ENCODE measurements at places on chromosomes 2 and 18. TPM values are rescaled to one million over a fixed set of nuclear protein-coding genes. Genes with fewer than 3 reads are reported as not detected.
A peak's percentile ranks its signal among the peaks of the same experiment; 100 is the strongest.

The HOXD8 gene
- 13.4 TPM for total RNA-seq

The ASNSD1 gene
- total RNA-seq = 151 TPM

The PTRHD1 gene
- total RNA-seq = 32.1 TPM

The DGKD gene
- total RNA-seq = 8.9 TPM

The SLC23A3 gene
- not detected for total RNA-seq

The WDCP gene
- 10.6 TPM for total RNA-seq

The ZNF892 gene
- total RNA-seq = 0.74 TPM

- no peak for DNase-seq
Measured at GRCh38 chr2:46563186-46563585, 83.8 kb downstream of the TMEM247 start.

- no peak for DNase-seq
Measured at GRCh38 chr2:216217904-216218260, 108.7 kb downstream of the XRCC5 start.

DNA sequence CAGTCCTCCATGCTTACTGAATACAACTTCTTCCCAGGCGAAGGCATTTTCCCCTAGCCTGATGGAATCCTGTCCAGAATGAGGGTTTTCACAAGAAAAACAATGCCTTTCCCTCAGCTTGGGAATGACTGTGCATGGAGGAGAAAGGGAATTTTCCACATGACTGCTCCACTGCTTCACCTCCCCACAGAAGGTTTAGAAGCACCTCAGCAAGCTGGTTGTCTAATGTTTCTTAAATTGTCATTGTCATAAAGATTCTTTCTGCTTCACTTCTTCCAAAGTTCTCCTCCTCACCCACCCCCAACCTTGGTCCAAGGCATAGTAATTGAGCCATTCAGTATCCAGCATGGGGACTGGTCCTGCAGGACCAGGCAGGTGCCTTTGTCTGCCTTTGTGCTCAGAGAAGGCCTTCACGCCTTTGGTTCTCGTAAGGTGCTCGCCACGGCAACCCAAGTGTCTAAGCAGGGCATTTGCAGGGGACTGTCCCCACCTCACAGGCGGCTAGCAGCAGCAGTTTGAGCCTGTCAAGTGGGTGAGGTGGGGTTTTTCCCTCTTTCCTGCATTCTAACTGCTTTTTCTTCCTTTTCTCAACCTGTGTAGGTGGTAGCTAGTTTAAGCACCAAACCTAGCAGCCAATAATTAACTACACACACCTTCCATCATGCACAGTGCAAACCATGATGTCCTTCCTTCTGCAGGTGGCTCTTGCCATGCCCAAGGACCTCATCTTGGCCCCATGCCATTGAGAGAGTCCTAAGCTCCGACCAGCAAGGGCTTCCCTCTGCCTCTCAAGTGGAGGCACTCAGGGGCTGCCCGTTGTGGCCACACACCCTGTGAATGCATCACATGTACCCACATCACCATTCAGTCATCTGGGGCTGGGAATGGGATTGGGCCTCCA lies 65.7 kb upstream of the BCL2L11 start:
- no peak for DNase-seq

DNA sequence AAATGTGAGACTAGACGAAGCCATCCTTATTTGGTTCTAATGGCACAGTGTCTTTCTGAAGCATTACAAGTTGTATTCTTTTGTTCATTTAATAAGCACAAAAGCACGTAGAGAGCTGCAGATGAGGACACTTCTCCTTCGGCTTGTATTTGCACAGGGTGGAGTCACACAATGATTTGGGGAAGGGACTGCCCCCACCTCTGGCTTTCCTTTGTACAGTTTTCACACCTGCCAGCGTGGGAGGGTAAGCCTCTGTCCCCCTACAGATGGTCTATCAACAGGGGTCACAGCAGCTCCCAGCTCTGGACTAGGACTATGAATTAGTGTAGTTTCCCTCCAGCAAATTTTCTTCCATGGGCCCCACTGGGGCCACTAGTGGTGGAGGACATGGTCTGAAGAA lies 108.2 kb upstream of the KLHL14 start:
- DNase-seq = no peak

DNA sequence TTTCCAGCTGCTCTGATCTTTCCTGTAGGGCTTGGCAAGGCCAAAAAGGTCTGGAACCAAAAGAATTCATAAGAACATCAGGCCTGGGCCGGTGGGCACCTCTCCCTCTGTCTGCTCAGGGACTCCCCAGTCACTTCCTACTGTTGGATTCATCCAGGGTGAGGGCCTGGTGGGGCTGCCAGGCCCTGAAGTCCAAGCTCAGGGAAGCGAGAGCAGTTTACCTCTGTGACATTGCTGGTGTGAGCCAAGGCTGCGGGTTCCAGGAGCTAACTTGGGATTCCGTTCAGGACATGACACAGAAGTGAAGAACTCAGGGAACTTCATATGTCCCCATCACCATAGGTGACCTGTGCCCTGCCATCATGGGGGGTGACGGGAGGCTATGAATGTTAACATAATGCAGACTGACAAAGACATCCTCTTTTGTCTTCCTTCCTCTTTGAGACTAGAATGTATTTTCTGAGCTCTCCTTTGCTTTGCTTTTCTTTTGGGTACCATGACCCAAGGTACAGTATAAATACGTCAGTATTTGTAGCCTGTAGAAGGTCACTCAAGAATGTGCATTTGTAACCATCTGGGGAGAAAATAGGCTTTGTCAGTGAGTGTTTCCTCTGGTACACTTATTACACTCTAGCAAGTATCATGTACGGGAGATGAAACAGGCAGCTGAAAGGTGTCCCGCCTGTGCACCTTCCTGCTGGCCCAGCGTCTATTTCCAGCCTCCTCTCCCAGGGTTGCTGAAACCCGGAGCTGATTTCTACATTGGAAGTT lies 130.5 kb upstream of the SLC1A4 start:
- DNase-seq = no peak

GRCh38 chr2:25903216-25903776 lies 25.0 kb upstream of the ASXL2 start:
- DNase-seq = no peak

- DNase-seq = no peak
Measured at GRCh38 chr2:53096351-53096750, 671.3 kb upstream of the CHAC2 start.

- DNase-seq = peak; percentile 57
Measured at GRCh38 chr2:114127372-114127771, 237.5 kb downstream of the ACTR3 start.

- no peak for DNase-seq
Measured at GRCh38 chr18:11526675-11527074, 82.7 kb upstream of the SLC35G4 start.

GRCh38 chr2:5076599-5076998 lies 615.6 kb upstream of the SOX11 start:
- no peak for DNase-seq

DNA sequence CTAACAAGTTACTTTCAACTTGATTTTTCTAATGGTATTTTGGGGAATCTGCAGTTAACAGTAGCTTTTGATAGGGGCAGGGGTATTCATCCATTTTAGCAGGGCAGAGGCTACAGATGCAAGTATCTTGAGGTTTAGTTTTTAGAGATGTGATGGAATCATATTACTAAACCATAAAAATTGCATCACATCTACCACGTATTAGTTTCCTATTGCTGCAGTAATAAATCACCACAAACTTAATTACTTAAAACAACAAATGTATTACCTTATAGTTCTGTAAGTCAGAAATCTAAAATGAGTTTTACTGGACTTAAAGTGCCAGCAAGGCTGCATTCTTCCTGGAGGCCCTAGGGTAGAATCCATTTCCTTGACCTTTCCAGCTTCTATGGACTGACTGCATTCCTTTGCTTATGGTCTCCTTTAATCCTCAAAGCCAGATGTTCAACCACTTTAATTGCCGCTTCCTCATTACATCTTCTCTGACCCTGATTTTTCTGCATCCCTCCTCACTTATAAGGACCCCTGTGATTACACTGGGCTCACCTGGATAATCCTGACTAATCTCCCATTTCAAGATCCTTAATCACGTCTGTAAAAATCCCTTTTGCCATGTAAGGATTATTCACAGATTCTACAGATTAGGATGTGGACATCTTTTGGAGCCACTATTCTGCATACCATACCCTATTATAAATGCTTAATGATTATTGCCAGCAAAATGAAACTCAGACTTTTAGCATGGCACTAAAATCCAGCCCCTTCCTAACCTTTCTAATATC lies 21.9 kb upstream of the EXOC6B start:
- DNase-seq = no peak

DNA sequence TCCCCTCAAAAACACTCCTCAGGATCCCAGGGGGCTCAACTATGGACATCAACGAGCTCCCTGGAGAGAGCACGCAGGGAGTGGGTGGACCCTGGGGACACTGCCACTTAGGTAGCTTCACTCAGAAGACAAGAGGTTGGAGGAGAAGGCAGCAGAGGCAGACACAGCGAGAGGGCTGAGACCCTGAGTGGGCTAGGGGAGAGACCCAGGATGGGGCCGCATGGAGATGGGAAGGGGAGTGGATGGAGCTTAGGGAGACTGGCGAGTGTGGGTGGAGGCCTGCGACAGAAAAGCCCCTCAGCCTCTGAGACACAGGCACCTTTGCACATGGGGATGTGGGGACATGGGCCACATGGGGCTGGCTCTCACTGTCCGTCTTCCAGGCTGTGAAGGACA lies 70.9 kb downstream of the ASB1 start:
- no peak for DNase-seq

GRCh38 chr2:127577208-127577475 lies 41.7 kb downstream of the MYO7B start:
- no peak for DNase-seq

DNA sequence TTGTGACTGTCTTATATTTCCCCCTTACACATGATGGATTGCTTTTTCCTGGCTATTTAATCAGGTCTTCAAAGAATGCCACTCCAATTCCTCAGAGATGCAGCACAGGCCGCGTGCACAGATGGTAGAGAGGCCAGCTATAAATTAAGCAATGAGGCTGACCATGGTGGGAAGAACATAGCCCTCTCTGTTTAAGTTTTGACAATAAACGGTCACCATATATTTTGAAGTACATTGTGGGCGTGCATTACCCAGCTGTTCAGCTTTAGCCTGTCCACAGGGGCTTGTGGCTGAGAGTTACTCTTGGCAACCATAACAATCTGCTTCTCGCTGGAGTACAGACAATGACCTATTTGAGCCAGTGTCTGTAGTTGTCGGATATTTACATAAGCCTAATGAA lies 730.8 kb downstream of the DCC start:
- no peak for DNase-seq

DNA sequence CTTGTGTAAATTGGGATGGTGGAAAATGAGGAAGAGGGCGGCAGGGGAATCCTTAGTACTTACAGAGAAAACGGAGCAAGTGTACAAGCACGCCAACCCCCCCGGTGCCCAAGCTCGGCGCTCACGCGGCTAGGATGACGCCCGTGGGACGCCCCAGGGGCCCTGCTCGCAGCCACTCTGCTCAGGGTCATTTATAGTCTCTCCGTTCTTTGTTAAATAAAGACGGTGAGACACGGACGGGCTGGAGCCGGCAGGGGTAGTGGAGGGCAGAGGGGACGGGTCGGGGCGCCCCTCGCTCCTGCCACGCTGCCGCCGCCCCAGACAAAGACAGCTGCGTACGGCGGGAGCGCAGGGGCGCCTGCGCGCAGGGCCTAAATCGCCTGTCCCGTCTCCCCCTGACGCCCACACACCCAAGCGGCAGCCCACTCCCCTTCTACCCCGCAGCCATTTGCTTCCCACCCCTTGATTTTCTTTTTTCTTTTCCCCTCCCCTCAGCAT lies 37.8 kb downstream of the PCBP1 start:
- DNase-seq = no peak

DNA sequence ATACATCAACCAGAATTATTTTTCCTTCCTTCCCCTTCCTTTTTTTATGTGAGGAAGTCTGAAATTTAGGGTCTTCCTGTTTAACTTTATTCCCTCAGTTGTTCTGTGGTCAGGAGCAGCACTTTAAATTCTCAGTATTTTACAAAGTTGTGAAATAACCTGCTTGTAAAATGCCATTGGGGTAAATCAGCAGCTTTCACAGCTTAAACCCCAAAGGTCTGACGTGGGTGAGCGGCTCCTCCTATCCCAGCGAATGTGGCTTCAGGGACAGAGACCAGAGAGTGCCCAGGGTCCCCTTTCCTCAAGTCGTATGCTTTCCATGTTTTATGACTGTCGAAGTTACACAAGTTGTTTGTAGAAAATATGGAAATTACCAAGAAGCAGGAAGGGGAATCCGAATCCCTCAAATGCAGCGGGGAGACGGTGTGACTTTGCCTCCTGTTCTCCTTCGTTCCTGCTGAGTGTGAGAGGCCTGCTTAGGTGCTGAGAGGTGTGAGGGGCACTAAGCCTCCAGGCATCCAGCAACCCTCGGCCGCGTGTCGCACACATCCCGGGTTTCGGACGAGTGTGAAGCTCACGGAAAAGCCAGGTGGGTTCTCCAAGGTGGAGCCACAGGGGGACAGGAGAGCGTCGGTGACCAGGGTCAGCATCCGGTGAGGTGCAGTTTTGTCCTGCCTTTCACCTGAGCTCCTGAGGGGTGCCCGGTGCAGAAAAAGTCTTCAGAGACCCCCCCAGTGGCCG lies 10.8 kb upstream of the KCNG2 start:
- no peak for DNase-seq

DNA sequence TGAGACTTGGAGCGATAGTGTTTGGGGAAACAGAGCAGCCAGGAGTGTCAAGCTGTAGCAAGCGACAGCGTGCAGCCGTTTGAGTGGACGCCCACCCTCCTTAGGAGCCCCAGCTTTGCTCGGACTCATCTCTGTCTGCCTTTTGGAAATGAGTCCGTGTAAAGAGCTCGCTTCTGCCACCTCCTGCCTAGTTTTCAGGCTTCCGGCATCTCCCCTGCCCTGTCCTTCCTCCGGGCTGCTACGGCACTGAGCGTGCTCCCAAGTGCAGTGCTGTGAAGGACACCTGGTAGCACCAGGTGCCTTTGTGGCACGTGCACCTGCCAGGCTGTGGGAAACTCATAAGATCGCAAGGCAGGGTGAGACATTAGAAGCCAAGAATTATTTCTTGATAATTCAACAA lies 117.1 kb downstream of the RNF144A start:
- DNase-seq = no peak

GRCh38 chr2:195683174-195683573 lies 26.1 kb downstream of the SLC39A10 start:
- DNase-seq = no peak

DNA sequence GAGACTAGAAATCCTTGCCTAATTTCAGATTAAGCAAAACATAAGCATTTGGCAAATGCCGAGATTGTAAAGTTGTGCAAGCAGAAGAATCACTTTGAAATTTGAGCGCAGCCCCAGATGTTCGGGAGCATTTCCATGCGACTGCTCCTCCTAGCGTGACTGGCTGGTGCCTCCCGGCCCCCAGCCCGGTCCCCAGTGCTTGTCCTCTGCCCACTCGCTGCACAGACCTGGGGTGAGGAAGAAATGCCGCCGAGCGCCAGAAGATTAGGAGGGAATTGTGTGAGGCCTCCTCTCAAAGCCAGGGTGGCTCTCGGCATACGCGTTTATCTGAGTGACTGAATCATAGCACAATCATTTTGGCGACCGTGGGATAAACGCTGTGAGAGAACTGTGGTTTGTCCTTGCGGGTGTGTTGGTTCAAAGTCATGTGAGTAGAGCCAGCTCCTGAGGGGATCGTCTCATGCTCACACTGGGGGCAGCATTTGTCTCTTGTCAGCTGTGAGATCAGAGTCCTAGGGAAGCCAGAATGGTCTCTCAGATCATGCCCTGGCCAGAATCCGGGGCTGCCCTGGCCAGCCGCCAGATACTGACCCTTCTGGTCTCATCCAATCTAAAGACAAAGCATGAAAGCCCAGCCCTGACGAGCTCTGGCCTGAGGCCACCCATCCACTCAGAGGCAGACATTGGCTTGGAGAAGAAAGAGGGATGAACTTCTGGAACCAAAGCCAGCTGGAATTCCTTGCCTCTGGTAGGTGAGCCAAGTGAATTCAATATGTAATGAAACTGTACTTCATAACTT lies 189.3 kb downstream of the SH3RF3 start:
- DNase-seq = peak; percentile 96

All from MG63 (cell line).